ENCODE measurements at places on chromosomes 13 and 19.

GRCh38 chr13:49814551-49815270, 22.2 kb upstream of the KPNA3 start:
- no peak for DNase-seq

DNA sequence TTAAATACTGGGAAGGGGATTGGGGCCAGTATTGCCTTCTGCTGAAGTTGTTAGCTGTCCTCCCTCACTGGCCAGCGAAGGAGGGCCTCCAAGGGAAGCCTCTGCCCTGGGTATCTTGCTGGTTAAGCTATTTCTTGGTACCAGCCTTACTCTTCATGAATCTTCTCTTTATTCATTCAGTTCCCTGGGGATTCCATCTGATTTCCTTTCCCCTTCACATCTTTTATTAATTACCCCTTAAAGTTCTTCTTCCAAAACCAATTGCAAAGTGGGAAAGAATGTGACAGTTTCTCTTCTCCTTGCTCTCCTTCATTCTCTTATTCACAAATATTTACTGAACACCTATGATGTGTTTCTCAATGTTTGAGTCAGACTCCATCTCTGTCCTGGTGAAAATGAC, 36.7 kb upstream of the STK24 start:
- DNase-seq: no peak

DNA sequence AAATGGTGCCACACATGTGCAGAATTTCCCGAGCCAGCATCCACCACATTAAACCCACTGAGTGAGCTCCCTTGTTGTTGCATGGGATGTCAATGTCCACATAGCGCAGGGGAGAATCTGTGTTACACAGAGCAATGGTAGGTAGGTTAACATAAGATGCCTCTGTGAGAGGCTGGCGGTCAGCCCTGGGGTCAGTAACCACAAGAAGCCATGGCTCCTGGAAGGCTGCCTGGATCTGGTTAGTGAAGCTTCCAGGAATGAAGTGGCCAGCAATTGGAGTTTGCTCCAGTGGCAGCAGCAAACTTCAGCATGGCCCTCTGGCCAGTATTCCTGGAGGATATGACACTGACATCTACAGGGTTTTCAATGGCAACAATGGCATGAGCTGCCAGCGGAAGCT, 37.0 kb upstream of the PCDH9 start:
- no peak for DNase-seq

DNA sequence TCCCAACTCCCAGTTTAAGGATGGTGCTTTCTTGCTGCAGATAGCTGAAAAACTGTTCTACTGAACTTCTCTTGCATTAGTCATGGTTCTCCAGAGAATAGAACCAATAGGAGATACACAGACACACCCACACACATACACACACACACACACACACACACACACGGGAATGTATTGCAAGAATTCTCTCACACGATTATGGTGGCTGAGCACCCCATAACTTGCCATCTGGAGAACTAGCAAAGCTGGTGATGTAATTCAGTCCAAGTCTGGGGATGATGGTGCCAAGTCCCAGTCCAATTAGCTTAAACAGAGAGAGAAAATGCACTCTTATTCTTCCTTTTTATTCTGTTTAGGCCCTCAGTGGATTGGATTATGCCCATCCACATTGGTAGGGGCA, 643.9 kb downstream of the DIAPH3 start:
- DNase-seq: no peak

- no peak for DNase-seq
Measured at GRCh38 chr19:6970021-6970420, 51.2 kb downstream of the MBD3L2B start.

- DNase-seq: no peak
Measured at GRCh38 chr19:12953138-12953798, 3.8 kb downstream of the GADD45GIP1 start.

DNA sequence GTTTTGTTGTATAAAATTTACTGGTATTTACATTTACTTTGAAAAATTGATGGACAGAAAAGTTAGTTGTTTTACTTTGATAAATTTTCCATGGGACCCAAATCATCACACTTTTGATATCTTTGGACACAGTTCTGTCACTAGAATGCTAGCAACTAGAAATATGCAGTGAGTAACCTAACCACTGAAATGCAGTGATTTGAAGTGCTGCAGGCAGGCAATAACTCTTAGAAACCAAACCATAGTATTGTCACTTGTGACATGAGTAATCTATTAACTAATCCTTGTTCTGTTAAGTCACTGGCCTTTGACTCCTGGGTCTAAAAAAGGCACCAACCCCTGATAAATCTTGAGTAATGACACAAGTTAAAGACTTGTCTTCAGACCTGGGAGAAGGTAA, 620.0 kb upstream of the ATXN8OS start:
- no peak for DNase-seq

GRCh38 chr13:45590066-45590465, 25.5 kb downstream of the ERICH6B start:
- no peak for DNase-seq

GRCh38 chr19:35531291-35531690, 2.0 kb upstream of the GAPDHS start:
- no peak for DNase-seq

- DNase-seq: no peak
Measured at GRCh38 chr13:81596224-81596753, 1255.4 kb upstream of the SPRY2 start.

DNA sequence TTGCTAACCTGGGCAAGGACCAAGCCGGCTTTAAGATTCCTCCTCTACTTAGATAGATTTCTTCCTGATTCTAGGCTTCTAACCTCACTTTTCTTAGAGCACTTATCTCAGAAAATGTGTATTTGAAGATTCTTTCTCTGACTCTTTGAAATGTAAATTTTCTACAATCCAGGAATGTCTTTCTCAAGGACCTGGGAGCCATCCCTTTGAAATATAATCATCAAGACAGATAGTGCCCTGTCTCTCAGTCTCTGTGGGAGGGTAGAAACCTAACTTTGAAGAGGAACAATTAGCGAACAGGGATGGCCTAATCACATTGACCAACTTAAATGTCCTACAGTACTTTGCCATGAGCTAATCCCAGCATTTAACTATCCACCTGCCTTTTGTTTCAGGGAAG, 1646.0 kb downstream of the PCDH9 start:
- no peak for DNase-seq

- DNase-seq: no peak
Measured at GRCh38 chr13:85148009-85148408, 651.2 kb downstream of the SLITRK6 start.

DNA sequence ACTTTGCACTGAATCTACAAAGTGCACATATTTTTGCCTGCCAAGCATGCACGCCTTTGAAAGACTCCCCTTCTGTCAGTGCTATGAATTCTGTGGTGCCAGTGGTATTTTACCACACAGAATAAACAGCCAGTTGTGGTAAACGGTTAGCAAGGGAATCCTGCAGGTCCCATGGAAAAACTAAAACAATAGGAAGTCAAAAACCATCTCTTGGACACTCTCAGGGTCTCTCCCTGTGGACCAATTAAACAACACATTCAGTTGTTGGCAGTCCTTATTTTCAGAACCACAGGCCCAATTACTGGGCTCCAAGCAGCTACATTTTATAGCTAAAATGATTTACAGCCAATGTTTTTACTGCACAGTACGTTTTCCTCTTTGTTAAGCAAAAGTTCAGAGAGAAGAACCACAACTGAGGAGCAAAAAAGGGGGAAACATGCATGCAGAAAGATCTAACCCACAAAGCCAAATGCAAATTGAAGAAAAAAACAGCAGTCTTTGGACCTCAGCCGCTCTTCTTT, 116.9 kb downstream of the KCTD12 start:
- no peak for DNase-seq

DNA sequence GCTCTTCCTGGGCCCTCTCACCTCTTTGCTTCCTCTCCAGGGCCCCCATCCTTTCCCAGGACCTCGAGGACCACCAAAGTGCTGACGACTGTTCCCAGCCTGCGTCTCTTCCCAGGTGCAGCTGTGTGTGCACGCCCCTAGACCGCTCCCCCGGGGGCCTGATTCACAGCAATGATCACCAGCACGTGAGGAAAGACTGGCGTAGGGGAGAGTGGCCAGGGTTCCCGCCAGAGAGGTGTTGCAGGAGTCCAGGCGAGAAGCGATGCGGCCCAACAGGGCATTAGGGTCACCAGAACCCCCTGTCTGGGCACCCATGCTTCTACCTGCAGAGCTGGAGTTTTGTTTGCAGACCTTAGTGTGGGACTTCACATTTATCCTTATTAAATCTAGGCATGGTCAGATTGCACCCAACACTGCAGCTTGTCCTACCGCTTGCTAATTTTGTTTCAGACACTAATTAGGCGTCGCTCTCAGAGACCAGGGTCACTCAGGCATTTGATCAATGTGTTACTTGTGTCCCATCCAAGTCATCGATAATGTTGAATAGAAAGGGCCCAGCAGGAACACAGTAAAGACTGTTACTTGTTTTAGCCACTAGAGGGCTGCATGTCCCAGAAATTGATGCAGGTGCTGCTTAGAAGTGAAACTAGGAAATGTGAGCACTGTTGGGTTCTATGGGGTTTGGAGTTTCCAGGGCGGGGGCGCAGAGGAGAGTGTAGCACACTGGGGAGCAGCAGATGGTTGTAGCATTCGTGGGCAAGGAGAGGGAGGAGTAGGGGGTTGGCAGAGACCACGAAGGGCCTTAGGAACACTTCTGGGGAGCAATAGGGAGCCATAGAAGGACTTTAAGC, 53.2 kb downstream of the CDADC1 start:
- peak; percentile 56 for DNase-seq

DNA sequence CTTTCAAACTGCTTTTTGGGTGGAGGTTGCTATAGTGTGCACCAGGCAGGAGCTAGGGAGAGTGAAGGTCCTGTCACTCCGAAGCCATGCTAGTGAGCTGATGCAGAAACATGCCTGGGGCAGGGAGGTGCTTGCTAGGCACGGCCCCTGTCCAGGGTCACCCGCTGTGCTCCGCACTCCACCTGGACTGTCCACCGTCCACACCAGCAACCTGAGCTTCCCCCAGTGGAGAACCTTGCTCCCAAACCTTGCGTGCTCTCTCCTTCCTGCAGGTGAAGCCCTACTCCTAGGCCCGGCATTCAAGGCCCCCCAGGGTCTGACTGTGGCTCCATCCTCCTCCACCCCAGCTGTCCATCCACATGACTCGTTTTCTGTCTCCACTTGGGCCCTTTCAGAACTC, 12.3 kb downstream of the SLC15A1 start:
- DNase-seq: no peak

- no peak for DNase-seq
Measured at GRCh38 chr19:56566904-56567273, 379 bp upstream of the ZNF470 start.

- no peak for DNase-seq
Measured at GRCh38 chr13:83992566-83993358, 110.5 kb upstream of the SLITRK1 start.

- DNase-seq: no peak
Measured at GRCh38 chr19:805600-806550, 8.6 kb downstream of the PTBP1 start.

- DNase-seq: no peak
Measured at GRCh38 chr13:102033386-102033785, 368.5 kb downstream of the FGF14 start.

GRCh38 chr19:10915130-10916091, 13.0 kb downstream of the YIPF2 start:
- DNase-seq: no peak

DNA sequence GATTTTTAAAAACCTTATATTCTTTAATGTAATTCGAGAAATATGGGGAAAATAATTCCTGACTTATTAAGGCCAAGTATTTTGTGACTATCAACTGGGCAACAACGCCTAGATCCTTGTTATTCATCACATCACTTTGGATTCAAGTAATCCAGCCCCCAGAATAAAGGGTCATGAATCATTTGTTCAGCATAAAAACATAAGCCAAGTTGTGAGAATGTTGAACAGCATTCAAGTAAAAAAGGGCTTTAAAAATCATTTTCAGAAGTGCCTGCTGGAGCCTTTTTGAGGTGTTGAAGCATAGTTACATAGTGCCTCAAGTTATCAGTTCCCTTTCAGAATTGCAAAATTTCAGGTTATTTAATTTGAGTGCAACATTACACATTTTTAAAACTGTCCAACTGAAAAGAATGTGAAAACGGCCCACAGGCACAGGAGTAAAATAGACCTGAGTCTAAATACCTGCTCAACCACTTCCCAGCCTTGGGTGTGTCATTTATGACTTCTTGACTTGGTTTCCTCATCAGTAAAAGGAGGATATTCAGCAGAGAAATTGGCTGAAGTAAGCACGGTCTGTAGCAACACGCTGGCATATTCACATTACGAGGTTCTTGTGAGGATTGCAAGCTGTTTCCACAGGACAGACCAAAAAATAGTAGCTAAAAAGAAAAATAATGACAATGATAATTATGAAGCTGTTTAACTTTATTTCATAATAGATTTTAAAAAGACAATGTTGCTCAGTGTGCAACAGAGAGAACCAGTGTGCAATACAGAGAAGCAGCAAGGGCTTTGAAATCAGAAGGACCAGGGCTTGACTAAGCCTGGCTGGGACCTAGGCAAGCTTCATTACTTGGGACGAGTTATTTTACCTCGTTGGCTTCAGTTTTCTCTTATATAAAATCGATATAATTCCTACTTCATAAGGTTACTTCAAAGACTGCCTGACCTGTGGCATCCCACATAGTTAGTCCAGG, 56.6 kb downstream of the MBNL2 start:
- no peak for DNase-seq

- no peak for DNase-seq
Measured at GRCh38 chr13:45299194-45299593, 41.8 kb downstream of the TPT1 start.

- no peak for DNase-seq
Measured at GRCh38 chr13:39976481-39976880, 321.0 kb downstream of the COG6 start.

GRCh38 chr19:56133858-56134653, 7.0 kb upstream of the ZNF444 start:
- no peak for DNase-seq

DNA sequence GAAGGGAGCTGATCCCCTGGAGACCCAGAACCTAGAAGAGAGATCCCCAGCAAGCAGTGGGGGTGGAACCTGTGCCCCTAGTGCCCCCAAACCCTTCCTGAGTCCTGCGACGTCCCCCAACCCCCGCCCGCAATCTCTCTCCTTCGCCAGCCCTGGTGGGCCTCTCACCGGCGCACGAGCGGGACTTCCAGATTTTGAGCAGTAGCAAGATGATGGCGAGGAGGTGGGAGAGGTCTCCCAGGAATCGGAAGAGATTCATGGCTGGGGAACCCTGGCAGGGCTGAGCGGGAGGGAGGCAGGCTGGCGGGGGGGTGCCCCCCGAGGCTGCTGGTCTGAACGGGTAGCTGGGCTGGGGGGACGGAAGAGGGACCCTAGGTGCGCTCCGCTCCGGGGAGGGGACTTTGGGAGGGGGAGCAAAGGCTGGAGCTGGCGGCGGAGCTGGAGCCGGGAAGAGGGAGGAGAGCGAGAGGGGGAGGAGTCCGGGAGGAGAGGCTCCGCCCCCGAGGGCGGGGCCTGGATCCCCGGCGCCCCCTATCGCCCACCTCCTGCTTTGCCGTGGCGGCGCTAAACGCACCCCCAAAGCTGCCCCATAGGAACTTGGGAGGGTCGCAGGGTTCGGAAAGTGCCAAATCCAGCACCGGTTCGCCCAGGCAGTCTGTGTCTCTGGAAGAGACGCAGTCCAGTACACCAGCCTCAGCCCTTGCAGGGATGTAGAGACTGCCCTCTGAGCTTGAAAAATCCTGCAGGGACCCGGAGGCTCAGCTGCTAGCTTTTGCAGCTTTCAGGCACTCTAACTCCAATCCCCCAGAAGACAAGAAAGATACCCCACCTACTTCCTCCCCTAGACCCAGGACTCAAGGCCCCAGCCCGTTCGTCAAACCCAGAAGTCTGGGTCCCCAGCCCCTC, at the start of gene KDELR1:
Gene KDELR1, minus strand, starts transcription at position 452 of the 906 bp plus-strand sequence. Its CDS starts 193 bp downstream, at position 259.
- peak; percentile 81 for DNase-seq
